ENCODE measurements at places on chromosomes 7 and 10.
A peak's percentile ranks its signal among the peaks of the same experiment; 100 is the strongest.

DNA sequence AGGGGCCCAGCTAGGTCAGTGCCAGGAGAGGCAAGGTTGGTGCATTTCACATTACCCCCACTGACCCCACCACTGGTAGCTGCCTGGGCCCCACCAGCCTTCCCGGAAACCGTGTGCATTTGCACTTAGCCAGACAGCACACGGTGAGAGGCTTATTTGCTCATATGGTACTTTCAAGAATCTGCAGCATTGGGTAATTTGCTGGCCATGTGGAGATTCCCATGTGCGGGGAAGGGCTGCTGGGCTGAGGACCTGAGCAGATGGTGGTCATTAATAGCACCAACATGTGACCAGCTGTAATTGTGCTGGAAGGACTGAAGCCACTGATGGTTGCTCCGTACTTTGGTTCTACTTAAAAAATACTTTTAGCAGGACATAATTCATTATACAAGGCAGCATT lies 323.8 kb downstream of the DPP6 start:
- peaks cover 5% of the 10 kb centered on the region for H3K27me3 ChIP-seq
- no peak overlapping the region for H3K27ac ChIP-seq
- H3K36me3 ChIP-seq, result no peaks in the 10 kb centered on the region

DNA sequence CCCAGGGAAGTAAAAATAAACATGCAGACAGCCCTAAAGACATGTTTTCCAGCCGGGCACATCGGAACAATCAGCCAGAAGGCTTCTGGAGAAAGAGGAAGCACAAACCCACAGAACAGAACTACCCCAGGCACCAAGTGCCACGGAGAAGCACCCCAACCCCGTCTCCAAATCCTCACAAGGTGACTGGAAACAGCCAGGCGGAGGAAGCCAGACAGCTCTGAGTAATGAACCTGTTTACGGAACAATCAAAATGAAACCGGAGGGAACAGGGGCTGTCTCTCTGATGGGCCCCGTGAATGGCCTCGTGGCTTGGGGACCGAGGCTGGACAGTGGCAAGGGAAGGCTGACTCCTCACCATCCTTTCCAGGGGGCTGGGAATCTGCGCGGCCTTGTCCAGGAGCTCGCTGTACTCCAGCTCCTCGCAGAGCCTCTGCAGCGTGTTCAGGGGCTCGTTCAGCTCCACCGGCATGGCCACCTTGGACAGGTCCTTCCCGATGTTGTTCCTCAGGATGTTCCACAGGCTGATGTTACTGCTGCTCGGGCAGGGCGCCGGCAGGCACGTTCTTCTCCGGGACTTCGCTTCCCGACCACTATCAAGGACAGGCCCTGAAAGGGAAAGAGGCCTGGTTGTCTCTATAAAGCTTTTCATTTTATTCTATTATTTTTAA lies 77.0 kb upstream of the GSDME start:
- peaks cover 18% of the 10 kb centered on the region for H3K36me3 ChIP-seq
- no peak overlapping the region for H3K4me3 ChIP-seq
- H3K4me1 ChIP-seq, result peaks cover 26% of the 10 kb centered on the region
- H3K27me3 ChIP-seq, result no peaks in the 10 kb centered on the region
- no peak overlapping the region for H3K27ac ChIP-seq
- no peak for DNase-seq

GRCh38 chr7:19318287-19318686 lies 173.1 kb upstream of the FERD3L start:
- no peak overlapping the region for H3K4me3 ChIP-seq
- no peaks in the 10 kb centered on the region for H3K27me3 ChIP-seq
- DNase-seq, result no peak
- no peaks in the 10 kb centered on the region for H3K4me1 ChIP-seq
- no peaks in the 10 kb centered on the region for H3K36me3 ChIP-seq

- H3K4me3 ChIP-seq, result no peak overlapping the region
- H3K4me1 ChIP-seq, result no peaks in the 10 kb centered on the region
- no peaks in the 10 kb centered on the region for H3K27me3 ChIP-seq
- peaks cover 23% of the 10 kb centered on the region for H3K36me3 ChIP-seq
Observed at GRCh38 chr7:5334671-5335070, 51.9 kb downstream of the SLC29A4 start.

- H3K36me3 ChIP-seq, result no peaks in the 10 kb centered on the region
- H3K4me1 ChIP-seq, result peaks cover 6% of the 10 kb centered on the region
- no peak for DNase-seq
- H3K4me3 ChIP-seq, result peak overlapping the region; percentile 17
- H3K27me3 ChIP-seq, result peaks cover 15% of the 10 kb centered on the region
- no peak overlapping the region for H3K27ac ChIP-seq
Observed at GRCh38 chr7:155349601-155350331, 52.1 kb downstream of the INSIG1 start.

DNA sequence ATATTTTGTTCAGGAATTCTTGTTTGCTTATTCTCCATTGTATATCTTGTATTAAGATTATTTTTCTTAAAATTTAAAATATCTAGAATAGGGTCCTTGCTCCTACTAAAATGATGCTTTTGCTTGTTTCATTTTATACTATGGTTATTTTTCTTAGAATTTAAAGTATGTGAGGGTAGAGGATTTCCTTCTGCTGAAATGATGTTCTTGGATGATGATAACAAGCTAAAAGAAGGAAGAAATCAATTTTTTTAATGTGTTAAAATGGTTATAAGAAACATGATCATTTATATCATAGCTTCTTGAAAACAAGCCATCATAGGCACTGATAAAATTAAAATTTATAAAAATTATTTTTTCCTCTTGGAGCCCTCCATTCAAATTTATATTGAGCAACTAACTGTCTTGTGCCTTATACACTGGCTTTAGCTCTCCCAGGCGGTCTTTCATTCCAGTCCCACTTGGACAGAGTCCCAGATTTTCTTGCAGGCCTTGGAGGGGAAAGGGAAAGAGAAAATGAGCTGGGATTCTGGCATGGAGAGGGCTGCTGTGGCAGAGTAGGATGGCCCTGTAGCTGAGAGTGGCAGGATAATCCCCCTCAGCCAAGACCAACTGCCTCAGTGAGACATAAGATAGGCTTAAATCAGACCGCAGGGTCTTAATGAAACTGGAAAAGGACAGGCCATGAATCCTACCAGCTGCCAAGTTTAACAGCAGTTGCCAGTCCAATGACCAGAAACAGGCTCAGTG lies 60.2 kb downstream of the DNAJB9 start:
- DNase-seq, result no peak

DNA sequence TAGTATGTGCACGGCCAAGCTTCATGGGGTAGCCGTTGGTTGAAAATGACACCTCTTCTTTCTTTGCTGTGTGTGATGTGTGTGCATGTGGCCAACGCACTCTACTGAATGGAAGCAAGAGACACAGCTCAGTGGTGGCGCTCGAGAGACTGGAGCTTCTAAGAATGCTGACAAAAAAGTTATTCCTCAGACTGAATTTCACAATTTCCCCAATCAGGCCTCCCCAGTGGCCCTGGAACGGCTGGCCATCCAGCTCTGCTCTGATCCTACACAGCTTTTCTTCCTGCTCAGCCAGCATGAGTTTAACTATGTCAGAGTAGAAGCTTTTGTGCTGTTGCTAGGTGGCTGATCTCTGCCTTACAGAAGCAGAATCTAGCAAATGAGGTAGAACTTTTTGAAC lies 186.7 kb upstream of the PLXDC2 start:
- no peaks in the 10 kb centered on the region for H3K27me3 ChIP-seq
- no peaks in the 10 kb centered on the region for H3K36me3 ChIP-seq
- H3K27ac ChIP-seq, result no peak overlapping the region

GRCh38 chr7:105769901-105770628 lies 106.3 kb downstream of the ATXN7L1 start:
- no peaks in the 10 kb centered on the region for H3K27me3 ChIP-seq
- no peaks in the 10 kb centered on the region for H3K36me3 ChIP-seq
- no peak overlapping the region for H3K4me3 ChIP-seq
- no peak overlapping the region for H3K27ac ChIP-seq

DNA sequence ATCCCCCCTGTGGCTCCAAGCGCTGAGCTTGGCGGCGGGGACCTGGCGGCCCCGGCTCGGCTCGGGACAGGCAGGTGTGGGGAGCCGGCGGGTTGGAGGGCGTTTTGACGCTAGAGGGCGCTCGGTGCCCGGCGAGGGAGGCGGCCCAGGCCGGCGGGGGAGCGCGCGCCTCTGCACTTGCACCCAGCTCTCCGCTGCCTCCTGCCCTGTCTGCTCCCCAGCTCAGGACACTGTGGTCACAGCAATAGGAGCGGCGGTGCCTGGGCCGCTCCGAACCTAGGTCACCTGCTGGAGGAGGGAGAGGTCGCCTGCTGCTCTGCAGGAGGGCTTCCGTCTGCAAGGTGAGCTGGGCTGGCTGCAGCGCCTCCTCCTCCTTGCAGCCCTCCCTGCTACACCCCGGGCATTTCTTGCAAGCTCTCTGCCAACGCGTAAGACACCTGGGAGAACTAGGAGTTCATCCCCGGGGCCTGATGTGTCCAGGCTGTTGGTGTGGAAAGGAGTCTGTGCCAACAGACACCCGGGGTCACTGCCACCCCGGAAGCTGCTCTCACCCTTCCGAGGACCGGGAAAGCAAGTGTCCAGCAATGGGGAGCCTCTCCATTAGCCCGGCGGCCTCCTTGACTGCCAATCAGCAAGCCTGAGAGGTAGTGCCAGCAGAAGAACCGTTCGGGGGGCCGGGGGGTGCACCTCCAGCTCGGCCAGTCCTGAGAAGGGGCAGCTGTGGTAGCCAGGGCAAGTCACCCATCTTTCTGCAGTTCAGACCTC lies 620.4 kb downstream of the GALNT17 start:
- DNase-seq, result peak; percentile 4
- no peaks in the 10 kb centered on the region for H3K36me3 ChIP-seq
- no peak overlapping the region for H3K4me3 ChIP-seq
- H3K27me3 ChIP-seq, result no peaks in the 10 kb centered on the region

- no peak overlapping the region for H3K4me3 ChIP-seq
- H3K27me3 ChIP-seq, result no peaks in the 10 kb centered on the region
- DNase-seq, result no peak
- peaks cover 32% of the 10 kb centered on the region for H3K4me1 ChIP-seq
Observed at GRCh38 chr7:103141753-103142404, 7.0 kb downstream of the NAPEPLD start.

DNA sequence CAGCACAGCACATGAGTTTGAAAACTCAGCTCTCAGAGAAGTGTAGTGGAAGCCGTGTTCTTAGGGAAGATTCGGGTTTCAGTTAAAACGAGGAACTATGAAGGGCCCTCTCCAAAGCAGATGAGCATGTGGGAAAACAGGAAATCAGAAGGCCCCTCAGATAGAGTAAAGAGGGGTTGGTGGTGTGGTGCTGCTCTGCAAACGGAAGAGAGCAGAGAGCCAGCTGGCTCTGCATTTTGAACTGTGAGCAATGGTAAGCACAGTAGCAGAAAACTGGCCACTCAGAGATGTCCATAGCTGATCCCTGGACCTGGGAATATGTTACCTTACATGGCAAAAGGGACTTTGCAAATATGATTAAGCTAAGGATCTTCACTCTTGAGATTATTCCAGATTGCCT lies 27.9 kb upstream of the CUL1 start:
- no peaks in the 10 kb centered on the region for H3K27me3 ChIP-seq
- no peak for DNase-seq
- H3K4me1 ChIP-seq, result no peaks in the 10 kb centered on the region

DNA sequence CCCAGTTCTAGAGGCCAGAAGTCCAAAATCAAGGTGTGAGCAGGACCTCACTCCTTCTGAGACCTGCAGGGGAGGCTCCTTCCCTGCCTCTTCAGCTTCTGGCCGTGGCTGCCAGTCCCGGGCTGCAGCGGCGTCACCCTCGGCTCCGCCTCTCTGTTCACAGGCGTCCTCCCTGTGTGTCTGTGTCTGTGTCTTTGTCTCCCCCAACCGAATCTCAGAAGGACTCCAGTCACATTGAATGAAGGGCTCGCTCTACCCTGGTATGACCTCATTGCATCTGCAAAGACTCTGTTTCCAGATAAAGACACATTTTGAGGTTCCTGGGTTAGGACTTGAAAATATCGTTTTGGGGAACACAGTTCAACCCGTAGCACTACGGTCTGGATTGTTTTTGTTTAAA lies 33.1 kb upstream of the GALNT11 start:
- no peaks in the 10 kb centered on the region for H3K36me3 ChIP-seq
- peak; percentile 6 for DNase-seq
- H3K4me3 ChIP-seq, result no peak overlapping the region
- H3K27me3 ChIP-seq, result no peaks in the 10 kb centered on the region
- peaks cover 7% of the 10 kb centered on the region for H3K4me1 ChIP-seq

GRCh38 chr10:78339251-78339650 lies 305.6 kb downstream of the RPS24 start:
- no peak overlapping the region for H3K4me3 ChIP-seq
- no peaks in the 10 kb centered on the region for H3K36me3 ChIP-seq
- H3K27me3 ChIP-seq, result 0 out of 2 replicates have a peak, but pooled peaks cover 1% of the 10 kb centered on the region
- no peaks in the 10 kb centered on the region for H3K4me1 ChIP-seq
- no peak overlapping the region for H3K27ac ChIP-seq

DNA sequence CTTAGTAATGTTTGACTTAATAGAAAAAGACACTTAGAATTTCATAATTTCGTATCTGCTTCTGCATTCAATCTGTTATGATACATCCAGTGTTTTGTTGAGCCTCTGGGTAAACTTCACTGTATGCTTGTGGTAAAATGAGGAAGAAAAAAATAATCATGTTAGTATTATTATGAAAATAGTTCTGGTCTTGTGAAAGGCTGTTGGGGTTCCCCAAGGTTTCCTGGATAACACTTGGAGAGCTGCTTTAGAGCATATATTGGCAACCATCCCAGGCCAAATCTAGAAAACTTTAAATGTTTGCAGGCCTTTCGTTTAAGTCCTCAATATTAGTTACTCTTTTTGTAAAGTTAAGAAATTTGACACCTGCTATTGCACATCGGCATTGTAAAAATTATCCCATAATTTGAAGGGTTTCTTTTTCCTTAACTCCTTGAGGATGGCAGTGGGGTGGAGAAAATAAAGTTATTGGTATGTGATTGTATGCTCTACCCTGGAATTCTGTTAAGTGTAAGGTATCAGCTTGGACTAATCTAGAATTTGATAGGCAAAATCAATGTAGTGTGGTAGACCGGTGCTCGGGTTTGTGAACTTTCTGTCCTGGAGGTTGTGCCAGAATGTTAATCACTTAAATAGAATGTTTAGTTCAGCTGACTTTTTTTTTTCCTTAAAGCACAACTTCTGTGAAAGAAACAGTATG lies 54.5 kb downstream of the WAC start:
- no peaks in the 10 kb centered on the region for H3K27me3 ChIP-seq
- no peaks in the 10 kb centered on the region for H3K4me1 ChIP-seq
- H3K4me3 ChIP-seq, result no peak overlapping the region
- peaks cover 14% of the 10 kb centered on the region for H3K36me3 ChIP-seq
- H3K27ac ChIP-seq, result no peak overlapping the region
- DNase-seq, result no peak

- H3K27ac ChIP-seq, result peak overlapping the region; percentile 10
- H3K4me3 ChIP-seq, result peak overlapping the region; percentile 30
- peaks cover 22% of the 10 kb centered on the region for H3K4me1 ChIP-seq
- no peaks in the 10 kb centered on the region for H3K36me3 ChIP-seq
- no peaks in the 10 kb centered on the region for H3K27me3 ChIP-seq
Observed at GRCh38 chr7:98217623-98218582, 6.7 kb downstream of the BHLHA15 start.

- no peak overlapping the region for H3K4me3 ChIP-seq
- peaks cover 15% of the 10 kb centered on the region for H3K4me1 ChIP-seq
- DNase-seq, result peak; percentile 66
Observed at GRCh38 chr10:28432210-28432676, 100.7 kb upstream of the WAC start.

DNA sequence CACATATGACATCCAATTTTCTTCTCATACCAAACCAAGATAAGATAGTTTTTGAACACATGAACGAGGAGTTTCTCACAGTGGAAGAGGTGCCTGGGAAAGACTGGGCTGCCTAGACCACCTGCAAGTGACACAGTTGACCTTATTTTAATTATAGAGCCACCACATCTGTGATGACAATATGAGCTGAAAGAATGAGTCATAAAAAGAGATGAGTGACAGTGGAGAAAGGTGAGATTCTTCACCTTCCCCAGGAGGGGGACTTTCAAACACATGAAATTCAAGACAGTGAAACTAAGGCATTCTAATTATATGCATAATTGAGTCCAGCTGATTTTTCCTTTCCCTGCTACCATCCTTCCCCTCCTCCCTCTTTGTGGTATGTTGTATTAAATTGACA lies 475.5 kb downstream of the NXPH1 start:
- H3K36me3 ChIP-seq, result no peaks in the 10 kb centered on the region
- H3K4me1 ChIP-seq, result no peaks in the 10 kb centered on the region
- DNase-seq, result no peak
- H3K27ac ChIP-seq, result no peak overlapping the region
